Chondrocyte (in vitro differentiated cells): ENCODE measurements at places on chromosomes 11 and 22. TPM values are rescaled to one million over a fixed set of nuclear protein-coding genes. Genes with fewer than 3 reads are reported as not detected.

DNA sequence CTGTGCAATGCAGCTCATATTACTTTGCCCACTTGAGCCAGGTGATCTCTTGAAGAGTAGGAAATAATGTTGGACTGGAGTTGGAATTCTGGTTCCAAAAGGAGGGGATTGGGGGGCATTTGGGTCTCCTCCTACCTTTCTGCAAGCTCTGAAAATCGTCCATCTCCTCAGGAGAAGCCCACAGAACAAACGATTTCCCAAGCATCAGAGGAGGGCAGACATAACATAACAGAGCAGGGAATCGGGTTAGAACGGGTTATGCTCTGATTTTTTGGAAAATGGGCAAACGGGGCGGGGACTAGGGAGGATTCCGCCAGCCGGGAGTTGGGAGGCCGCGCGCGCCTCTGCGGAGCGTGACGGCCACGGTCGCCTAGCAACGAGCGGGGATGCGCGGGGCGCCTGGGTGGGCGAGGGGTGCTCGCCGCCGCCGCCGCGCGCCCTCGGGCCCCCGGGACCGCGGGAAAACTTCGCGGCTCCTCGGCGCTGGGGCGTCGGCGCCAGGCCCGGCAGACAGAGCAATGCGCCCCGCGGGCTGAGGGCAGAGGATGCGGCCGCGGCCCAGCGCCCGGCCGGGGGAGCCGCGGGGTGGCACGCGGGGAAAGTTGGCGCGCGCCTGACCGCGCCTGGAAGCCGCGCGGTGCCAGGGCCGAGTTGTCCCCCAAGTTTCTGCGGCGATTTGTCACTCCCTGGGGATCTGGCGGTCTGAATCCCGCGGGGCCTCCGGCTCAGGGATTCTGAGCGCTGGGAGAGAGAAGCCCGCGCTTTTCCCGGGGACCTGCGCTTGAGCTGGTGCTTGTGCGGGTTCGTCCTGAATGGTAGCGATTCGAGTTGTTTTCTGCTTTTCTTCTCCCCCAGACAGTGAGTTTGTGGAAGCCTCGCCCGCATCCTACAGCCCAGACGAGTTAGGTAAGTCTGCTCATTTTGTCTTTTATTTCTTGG is 27.8 kb upstream of the AMOTL1 start:
- no peak for DNase-seq

DNA sequence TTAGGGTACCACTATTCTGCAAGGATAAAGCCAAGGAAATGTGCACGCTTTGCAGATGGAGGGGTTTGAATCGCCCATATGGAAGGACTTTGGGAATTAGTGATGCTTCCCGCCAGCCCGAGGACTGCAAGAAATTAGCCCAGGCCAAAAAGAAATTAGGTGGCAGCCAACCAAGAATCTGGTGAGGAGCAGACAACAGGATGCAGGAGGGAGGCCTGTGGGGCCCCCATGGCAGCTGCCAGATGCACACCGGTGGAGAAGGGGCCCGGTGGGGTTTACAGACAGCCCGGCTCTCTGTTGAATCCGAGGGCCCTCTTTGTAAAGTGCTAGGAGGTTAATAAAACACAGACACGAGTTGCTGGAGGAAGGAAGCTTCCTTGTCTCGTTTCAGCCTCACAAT is 73.5 kb downstream of the TIMP3 start:
- DNase-seq, result no peak

The OR2AG2 gene
- 0.07 to 0.21 TPM in 2 of 3 replicates, not detected in the other for total RNA-seq

- DNase-seq, result peak; percentile 69
These were observed 10.3 kb downstream of the TNNT3 start for GRCh38 chr11:1929621-1930461.

GRCh38 chr11:63839508-63840355 is 822 bp downstream of the MARK2 start:
- no peak for DNase-seq

DNA sequence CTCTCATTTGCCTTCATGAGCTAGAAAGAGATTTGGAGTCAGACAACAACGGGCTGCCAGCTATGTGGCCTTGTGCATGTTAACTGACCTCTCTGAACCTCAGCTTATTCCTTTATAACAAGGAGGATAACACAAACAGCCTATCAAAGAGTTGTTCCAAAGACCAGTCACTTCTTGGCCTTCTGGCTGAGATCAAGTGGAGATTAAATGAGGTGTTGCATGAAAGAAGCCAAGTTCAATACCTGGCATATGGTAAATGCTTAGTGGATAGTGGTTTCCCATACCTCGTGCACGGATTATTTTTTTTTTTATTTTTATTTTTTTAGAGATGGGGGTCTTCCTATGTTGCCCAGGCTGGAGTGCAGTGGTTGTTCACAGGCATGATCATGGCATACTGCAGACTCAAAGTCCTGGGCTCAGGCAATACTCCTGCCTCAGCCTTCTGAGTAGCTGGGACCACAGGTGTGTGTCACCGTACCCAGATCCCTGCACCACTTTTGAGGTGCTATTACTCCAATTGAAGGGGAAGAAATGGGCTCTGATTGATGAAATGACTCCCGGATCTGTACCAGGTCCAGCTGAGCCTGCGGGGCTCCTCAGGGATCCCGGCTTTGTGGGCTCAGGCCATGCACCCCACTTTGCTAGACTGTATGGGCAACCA is 4.9 kb downstream of the LGALS1 start:
- no peak for DNase-seq

The NELL1 gene
- not detected in 3 replicates for total RNA-seq

DNA sequence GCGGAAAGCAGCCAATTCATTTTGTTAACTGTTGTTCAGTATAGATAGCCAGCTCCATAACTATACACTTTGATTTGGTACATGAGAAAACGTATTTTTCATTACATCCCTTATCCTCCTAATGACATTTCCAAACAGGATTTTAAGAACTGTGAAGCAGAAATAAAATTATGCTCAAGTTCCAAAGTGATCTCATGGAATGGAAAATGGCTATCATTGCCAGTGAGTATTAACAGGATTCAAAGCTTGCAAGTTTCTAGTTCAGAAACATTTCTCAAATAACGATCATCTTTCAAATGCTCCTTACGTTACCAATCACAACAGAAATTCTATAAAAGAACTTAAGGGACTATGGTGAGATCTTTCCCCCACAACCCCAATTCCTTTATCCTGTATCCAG is 53.7 kb downstream of the CADM1 start:
- DNase-seq, result no peak

The TEX54 gene
- 0.65 TPM in 1 of 3 replicates, not detected in the others for total RNA-seq

The IFTAP gene
- 16.4 to 19.7 TPM (median 17.9 TPM) in 3 replicates for total RNA-seq

- no peak for DNase-seq
These were observed 21.2 kb upstream of the MAP6 start for GRCh38 chr11:75689863-75690609.
